Colonic mucosa (tissue), 4 donors: ENCODE measurements at places on chromosomes 6 and 20. TPM values are rescaled to one million over a fixed set of nuclear protein-coding genes. Genes with fewer than 3 reads are reported as not detected.

Gene NKAIN4
- total RNA-seq, result not detected

Gene PSMA7
- total RNA-seq, result 164 TPM

Gene SPATS1
- not detected for total RNA-seq

Gene SS18L1
- total RNA-seq, result 10.1 TPM

Gene CTAGE9
- total RNA-seq, result not detected

Gene NHLRC1
- total RNA-seq, result 1.6 TPM

Gene CGAS
- 4.1 TPM for total RNA-seq

Gene RNF39
- 0.93 TPM for total RNA-seq

Gene TNXB
- total RNA-seq, result 7.3 TPM

Gene LY6G6F
- total RNA-seq, result not detected

Gene OPRL1
- total RNA-seq, result 0.25 TPM

- no peak overlapping the region for H3K27ac ChIP-seq
- H3K27me3 ChIP-seq, result peaks cover 39% of the 10 kb centered on the region
- H3K4me1 ChIP-seq, result no peaks in the 10 kb centered on the region
- no peak overlapping the region for H3K4me3 ChIP-seq
- H3K36me3 ChIP-seq, result no peaks in the 10 kb centered on the region
- DNase-seq, result no peak
Measured at GRCh38 chr6:30441171-30441570, 48.1 kb upstream of the HLA-E start.

DNA sequence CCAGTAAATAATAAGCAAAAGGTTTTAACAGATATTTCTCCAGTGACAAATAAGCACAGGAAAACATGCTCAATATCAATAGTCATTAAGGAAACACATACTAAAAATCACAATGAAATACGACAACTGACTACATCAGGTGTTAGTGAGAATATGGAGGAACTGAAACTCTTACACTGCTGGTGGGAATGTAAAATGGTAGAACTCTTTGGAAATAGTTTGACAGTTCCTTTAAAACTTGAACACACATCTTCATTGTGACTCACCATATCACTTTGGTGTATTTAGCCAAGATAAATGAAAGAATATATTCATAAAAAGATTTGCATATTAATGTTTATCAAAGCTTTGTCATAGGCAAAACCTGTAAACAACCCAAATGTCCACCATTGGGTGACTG lies 11.3 kb upstream of the MAP3K5 start:
- no peaks in the 10 kb centered on the region for H3K27me3 ChIP-seq
- no peak overlapping the region for H3K27ac ChIP-seq
- no peak overlapping the region for H3K4me3 ChIP-seq
- no peak for DNase-seq

GRCh38 chr6:119952696-119953095 lies 603.1 kb upstream of the MAN1A1 start:
- H3K27me3 ChIP-seq, result no peaks in the 10 kb centered on the region
- no peak overlapping the region for H3K27ac ChIP-seq
- no peak overlapping the region for H3K4me3 ChIP-seq
- DNase-seq, result no peak
- H3K36me3 ChIP-seq, result no peaks in the 10 kb centered on the region

GRCh38 chr6:1551249-1551648 lies 58.5 kb upstream of the FOXC1 start:
- H3K27ac ChIP-seq, result no peak overlapping the region
- no peaks in the 10 kb centered on the region for H3K27me3 ChIP-seq
- DNase-seq, result no peak

- no peaks in the 10 kb centered on the region for H3K27me3 ChIP-seq
- H3K4me3 ChIP-seq, result no peak overlapping the region
- peak overlapping the region; percentile 52 for H3K27ac ChIP-seq
- peaks cover 5% of the 10 kb centered on the region for H3K4me1 ChIP-seq
- H3K36me3 ChIP-seq, result no peaks in the 10 kb centered on the region
Measured at GRCh38 chr6:106732376-106732940, 103.1 kb downstream of the QRSL1 start.

- peak; percentile 92 for DNase-seq
- no peak overlapping the region for H3K4me3 ChIP-seq
- no peaks in the 10 kb centered on the region for H3K27me3 ChIP-seq
- H3K27ac ChIP-seq, result peak overlapping the region; percentile 87
- H3K4me1 ChIP-seq, result peaks cover 16% of the 10 kb centered on the region
Measured at GRCh38 chr20:41003143-41003935, 25.3 kb upstream of the TOP1 start.

- H3K27me3 ChIP-seq, result no peaks in the 10 kb centered on the region
- H3K36me3 ChIP-seq, result no peaks in the 10 kb centered on the region
- no peaks in the 10 kb centered on the region for H3K4me1 ChIP-seq
- no peak for DNase-seq
Measured at GRCh38 chr20:17295991-17296390, 69.2 kb downstream of the PCSK2 start.

GRCh38 chr6:163392533-163392932 lies 22.0 kb upstream of the QKI start:
- H3K36me3 ChIP-seq, result no peaks in the 10 kb centered on the region
- no peaks in the 10 kb centered on the region for H3K4me1 ChIP-seq
- H3K27me3 ChIP-seq, result no peaks in the 10 kb centered on the region
- H3K27ac ChIP-seq, result no peak overlapping the region
- no peak overlapping the region for H3K4me3 ChIP-seq

- H3K36me3 ChIP-seq, result no peaks in the 10 kb centered on the region
- no peaks in the 10 kb centered on the region for H3K4me1 ChIP-seq
- H3K27ac ChIP-seq, result no peak overlapping the region
Measured at GRCh38 chr6:21382821-21383449, 210.6 kb upstream of the SOX4 start.

- H3K27ac ChIP-seq, result no peak overlapping the region
- H3K36me3 ChIP-seq, result no peaks in the 10 kb centered on the region
- H3K4me1 ChIP-seq, result no peaks in the 10 kb centered on the region
- DNase-seq, result no peak
- H3K4me3 ChIP-seq, result no peak overlapping the region
Measured at GRCh38 chr6:16402581-16402900, 164.2 kb downstream of the GMPR start.

GRCh38 chr6:149963212-149963461 lies 606 bp upstream of the ULBP1 start:
- peaks cover 44% of the 10 kb centered on the region for H3K27me3 ChIP-seq
- no peaks in the 10 kb centered on the region for H3K36me3 ChIP-seq
- no peak overlapping the region for H3K27ac ChIP-seq
- peak; percentile 31 for DNase-seq

- no peaks in the 10 kb centered on the region for H3K4me1 ChIP-seq
- H3K27ac ChIP-seq, result no peak overlapping the region
- H3K36me3 ChIP-seq, result no peaks in the 10 kb centered on the region
Measured at GRCh38 chr6:10418862-10419748, 4.2 kb upstream of the TFAP2A start.

DNA sequence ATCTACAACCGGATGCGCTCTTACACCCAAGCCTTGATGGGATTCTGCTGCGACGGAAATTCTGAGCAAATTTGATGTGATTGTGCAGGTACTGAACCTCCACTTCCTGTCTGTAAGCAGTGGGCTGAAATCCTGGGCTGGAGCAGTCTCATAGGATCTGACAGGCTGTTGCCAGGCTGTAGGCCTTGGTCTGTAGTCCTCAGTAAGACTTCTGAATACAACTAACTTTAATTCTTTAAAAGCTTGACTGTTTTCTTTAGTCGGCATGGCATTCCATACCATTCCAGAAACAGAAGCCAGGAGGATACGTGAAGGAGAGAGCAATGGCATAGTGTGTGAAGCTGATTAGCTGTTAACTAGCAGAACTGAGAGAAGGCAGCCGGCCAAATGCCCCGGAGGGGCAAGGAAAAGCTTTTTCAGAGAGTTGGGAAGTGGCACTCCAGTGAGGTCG lies 68.3 kb downstream of the ADTRP start:
- H3K27ac ChIP-seq, result no peak overlapping the region
- H3K4me3 ChIP-seq, result no peak overlapping the region
- DNase-seq, result no peak
- no peaks in the 10 kb centered on the region for H3K4me1 ChIP-seq
- H3K27me3 ChIP-seq, result no peaks in the 10 kb centered on the region
- H3K36me3 ChIP-seq, result no peaks in the 10 kb centered on the region

GRCh38 chr20:33791959-33792597 lies 19.1 kb upstream of the CHMP4B start:
- no peak overlapping the region for H3K27ac ChIP-seq
- H3K4me3 ChIP-seq, result no peak overlapping the region
- H3K4me1 ChIP-seq, result peaks cover 5% of the 10 kb centered on the region
- no peaks in the 10 kb centered on the region for H3K36me3 ChIP-seq
- peak; percentile 69 for DNase-seq
- H3K27me3 ChIP-seq, result no peaks in the 10 kb centered on the region

DNA sequence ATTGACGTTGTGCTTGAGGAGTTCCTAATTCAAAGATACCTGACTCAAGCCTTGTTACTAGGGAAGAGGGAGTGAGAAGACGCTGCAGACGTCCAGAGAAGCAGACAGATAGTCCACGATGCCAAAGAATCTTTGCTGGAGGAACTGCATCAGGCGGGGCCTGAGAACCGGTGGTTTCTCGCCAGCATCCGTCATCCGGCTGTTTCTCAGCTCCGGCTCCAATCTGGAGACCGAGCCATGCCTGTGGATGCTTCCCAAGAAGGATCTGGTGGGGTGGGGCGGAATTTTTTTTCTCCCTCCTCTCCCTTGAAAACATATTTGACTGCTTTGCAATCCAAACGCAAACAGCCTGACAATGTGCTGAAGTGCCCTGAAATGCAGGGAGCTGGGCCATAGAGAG lies 125.8 kb upstream of the SRSF6 start:
- no peaks in the 10 kb centered on the region for H3K27me3 ChIP-seq
- DNase-seq, result no peak
- H3K4me3 ChIP-seq, result no peak overlapping the region
- H3K4me1 ChIP-seq, result no peaks in the 10 kb centered on the region
- no peak overlapping the region for H3K27ac ChIP-seq

- H3K4me3 ChIP-seq, result no peak overlapping the region
- no peak overlapping the region for H3K27ac ChIP-seq
- no peaks in the 10 kb centered on the region for H3K27me3 ChIP-seq
- H3K4me1 ChIP-seq, result no peaks in the 10 kb centered on the region
- DNase-seq, result no peak
- no peaks in the 10 kb centered on the region for H3K36me3 ChIP-seq
Measured at GRCh38 chr6:48099713-48100587, 11.0 kb downstream of the PTCHD4 start.

- H3K36me3 ChIP-seq, result no peaks in the 10 kb centered on the region
- no peak overlapping the region for H3K27ac ChIP-seq
- no peaks in the 10 kb centered on the region for H3K27me3 ChIP-seq
- H3K4me1 ChIP-seq, result no peaks in the 10 kb centered on the region
- no peak for DNase-seq
Measured at GRCh38 chr6:116144605-116145004, 18.7 kb upstream of the COL10A1 start.

DNA sequence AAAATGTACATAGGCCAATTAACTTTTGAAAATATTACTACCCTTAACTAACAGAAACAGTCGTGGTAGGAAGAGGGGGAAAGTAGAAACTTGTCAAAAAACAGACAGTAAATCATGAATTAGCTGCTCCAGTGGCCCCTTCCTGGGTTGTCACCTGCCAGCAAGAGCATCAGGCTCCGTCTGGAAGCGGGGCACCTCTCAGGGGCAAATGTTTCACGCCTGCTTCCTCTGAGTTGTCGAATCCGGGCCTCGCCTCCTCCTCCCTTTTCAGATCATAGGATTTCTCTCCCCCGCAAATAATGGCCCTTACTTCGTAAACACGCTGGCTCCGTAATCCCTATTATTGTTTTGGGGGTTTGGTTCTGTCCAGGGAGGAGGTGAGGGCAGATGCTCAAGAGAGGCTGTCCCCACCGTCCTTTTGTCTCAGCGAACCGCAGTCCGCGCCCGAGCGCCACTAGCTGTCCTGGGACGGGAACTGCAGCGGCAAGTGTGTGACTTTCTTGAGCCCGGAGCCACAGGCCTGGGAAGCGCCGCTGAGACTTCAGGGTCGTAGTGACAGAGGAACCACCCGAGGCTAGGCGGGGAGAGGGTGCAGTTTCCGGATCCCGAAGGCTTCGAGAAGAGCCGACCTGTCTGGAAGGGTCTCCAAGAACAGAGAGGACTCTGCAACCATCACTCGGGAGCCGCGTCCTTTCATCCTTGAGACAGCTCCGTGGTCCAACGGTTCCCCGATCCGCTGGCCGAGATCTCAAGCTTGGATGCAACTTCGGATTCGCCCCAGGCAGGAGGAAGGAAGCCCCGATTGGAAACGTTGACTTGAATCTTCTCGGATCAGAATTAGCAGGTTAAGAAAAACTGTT lies 214.5 kb upstream of the ZNF184 start:
- no peaks in the 10 kb centered on the region for H3K4me1 ChIP-seq
- H3K27me3 ChIP-seq, result no peaks in the 10 kb centered on the region
- H3K27ac ChIP-seq, result peak overlapping the region; percentile 15
- H3K4me3 ChIP-seq, result peak overlapping the region; percentile 45

DNA sequence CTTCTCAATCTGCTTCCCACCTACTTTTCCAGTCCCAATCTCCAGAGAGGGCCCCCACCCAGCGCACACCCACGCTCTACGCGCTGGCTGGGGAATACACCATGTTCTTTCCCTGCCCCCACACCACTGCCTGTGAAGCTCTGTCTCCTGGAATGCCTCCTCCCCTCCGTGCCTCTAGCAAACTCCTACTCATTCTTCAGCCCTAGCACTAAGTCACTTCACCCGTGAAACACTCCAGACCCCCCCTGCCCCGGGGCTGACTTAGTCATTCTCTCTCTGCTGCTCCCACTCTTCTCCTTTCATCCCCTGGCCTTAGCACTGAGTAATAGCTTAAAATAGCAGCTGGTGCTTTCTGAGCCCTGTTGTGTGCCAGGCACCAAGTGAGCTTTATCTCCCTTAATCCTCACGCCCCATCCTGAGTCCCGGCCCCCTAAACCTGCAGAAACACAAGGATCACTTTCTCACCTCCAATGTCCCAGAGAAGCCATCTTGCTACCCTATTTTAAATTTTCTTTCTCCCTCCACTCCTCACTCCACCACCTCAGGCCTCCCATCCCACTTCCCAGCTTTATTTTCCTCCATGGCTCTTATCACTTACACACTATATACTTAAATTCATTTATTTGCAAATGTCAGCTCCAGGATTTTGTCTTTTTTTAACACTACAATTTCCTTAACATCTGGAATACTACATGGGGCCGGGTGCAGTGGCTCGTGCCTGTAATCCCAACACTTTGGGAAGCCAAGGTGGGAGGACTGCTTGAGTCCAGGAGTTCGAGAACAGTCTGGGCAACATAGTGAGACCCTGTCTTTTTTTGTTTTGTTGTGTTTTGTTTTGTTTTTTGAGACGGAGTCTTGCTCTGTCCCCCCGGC lies 6.3 kb upstream of the PARD6B start:
- DNase-seq, result peak; percentile 43
- no peak overlapping the region for H3K27ac ChIP-seq
- no peak overlapping the region for H3K4me3 ChIP-seq
- no peaks in the 10 kb centered on the region for H3K36me3 ChIP-seq
- no peaks in the 10 kb centered on the region for H3K4me1 ChIP-seq

- H3K27ac ChIP-seq, result no peak overlapping the region
- no peak for DNase-seq
- no peaks in the 10 kb centered on the region for H3K4me1 ChIP-seq
- H3K4me3 ChIP-seq, result no peak overlapping the region
- no peaks in the 10 kb centered on the region for H3K36me3 ChIP-seq
Measured at GRCh38 chr6:148998704-148999103, 251.9 kb downstream of the UST start.
